ENCODE measurements at places on chromosomes 2 and 18.
A peak's percentile ranks its signal among the peaks of the same experiment; 100 is the strongest.

DNA sequence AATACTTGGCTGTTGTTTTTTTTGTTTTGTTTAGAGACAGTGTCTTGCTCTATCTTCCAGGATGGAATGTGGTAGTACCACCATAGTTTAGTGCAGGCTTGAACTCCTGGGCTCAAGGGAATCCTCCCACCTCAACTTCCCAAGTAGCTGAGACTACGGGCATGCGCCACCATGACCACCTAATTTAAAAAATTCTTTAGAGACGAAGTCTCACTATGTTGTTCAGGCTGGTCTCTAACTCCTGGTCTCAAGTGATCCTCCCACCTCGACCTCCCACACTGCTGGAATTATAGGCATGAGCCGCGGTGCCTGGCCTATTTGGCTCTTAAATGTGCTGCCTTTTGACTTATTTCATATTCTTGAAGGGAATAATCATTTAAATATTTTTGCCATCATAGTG is 60.1 kb downstream of the PTPN4 start:
- DNase-seq = no peak

- no peak for DNase-seq
These were observed 162.2 kb upstream of the BCL2L11 start for GRCh38 chr2:110958346-110959119.

DNA sequence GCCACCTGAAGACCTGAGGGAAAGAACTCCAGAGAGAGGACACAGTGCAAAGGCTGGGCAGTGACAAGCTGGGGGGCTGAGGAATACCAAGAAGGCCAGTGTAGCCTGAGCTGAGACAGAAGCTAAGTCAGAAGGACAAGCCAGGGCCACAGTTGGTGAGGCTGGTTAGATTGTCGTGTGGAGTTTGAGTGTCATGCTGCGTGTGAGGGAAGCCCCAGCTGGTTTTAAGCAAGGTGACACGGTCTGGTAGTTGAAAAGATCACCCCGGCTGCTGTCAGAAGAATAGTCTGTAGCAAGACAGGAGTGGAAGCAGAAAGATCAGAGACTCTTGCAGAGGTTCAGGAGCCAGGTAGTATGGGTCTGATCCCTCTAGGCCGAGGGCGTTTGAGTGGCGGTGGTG is 50.6 kb upstream of the RMDN2 start:
- no peak for DNase-seq

DNA sequence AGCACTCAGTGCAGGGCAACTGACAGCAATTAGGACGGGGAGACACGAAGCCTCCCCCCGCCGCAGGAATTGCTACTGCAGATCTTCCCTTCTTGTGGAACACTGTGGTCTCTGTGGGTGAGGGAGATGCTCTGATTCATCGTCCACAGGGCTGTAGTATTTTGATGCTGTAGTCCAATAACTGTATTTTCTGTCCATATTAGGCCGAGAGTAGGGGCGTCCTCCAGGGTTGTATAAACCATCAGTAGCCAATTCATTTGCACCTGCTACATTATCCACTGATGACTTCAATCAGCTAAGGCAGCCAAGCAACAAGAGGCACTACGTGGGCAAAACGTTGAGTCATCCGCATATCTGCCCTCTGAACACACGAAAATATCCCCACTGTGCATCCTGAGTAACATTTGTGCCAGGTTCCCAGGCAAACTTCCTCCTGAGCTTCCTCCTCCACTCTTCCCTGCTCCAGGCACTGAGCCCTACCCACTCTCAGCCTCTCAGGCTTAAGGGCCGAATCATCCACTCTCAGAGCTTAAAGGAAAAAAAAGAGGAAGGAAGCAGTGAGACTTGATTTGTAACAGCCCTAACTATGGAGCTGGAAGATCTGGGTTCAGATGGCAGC is 62.1 kb downstream of the LBH start:
- DNase-seq = peak; percentile 36

GRCh38 chr18:49364821-49365220 is 95.6 kb downstream of the DYM start:
- DNase-seq = no peak

DNA sequence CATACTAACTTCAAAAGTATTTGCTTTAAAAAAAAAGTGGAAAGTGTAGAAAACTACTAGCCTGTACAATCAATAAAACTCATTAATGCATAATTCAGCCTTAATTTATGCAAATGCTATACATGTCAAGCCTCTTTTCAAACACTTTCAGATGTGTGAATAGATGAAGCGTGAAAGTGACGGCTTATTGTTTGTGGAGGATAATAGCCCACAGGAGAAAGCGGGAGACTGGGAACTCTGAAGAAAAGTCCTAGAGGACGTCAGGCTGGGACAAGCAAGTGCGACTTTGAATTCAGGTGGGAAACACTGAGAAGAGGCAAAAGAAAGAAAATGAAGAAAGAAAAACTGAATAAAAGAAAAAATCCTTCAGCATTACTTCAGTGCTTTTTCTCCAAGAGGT is 108.5 kb downstream of the STK39 start:
- DNase-seq = no peak

- no peak for DNase-seq
These were observed 150.5 kb downstream of the TANC1 start for GRCh38 chr2:159118859-159119500.

DNA sequence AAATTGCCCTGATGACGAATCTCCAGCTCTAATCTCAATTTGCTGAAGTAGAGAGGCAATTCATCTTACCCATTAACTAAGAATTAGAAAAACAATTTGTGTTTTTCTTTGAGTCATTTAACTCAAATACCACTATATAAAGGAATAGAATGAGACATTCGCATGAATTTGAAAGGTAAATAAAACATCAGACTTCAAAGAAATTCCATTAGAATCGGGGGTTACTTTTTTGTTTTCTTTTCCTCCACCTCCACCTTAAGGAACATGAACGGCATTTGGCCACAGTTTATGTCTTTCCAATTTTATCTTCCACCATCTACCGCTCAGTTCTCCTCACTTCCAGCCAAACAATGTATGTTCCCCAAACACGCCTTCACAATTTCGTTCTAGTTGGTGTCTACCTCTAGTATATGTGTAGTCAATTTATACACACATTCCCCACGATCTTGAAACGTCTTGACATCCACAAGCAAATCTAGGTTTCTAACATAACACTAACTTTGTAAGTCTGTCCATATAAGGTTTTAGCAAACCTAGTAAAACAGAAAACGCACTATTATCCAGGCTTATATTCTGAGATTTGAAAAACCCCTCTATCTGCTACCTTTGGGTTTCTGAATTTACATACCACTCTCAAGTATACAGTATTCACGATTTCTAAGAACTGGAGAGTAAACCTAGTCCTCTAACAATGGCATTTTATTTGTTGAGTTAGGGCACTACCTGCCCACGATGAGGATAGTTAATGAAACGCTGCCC is 1.2 kb upstream of the SMCHD1 start:
- no peak for DNase-seq

DNA sequence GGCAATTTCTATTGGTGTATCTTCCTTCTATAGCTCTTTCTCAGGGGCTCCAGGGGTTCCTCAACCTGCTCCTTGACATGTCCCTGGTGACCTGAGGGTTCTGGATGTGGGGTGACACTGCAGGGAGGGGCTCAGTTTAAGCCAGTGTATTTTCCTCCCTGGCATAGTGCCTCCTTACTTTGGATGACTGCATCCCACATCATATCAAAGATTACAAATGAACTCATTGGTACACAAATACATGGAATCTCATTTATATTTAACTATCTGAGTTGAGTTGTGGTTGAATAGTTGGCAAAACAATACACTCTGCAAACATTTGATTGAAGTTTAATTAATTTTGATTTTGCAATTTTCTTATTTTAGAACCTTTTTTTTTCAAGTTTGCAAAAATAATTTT is 268.2 kb upstream of the SKOR2 start:
- DNase-seq = no peak
